Tongue (tissue), 3 donors: ENCODE measurements at places on chromosomes 7 and 10. TPM values are rescaled to one million over a fixed set of nuclear protein-coding genes. Genes with fewer than 3 reads are reported as not detected.

DNA sequence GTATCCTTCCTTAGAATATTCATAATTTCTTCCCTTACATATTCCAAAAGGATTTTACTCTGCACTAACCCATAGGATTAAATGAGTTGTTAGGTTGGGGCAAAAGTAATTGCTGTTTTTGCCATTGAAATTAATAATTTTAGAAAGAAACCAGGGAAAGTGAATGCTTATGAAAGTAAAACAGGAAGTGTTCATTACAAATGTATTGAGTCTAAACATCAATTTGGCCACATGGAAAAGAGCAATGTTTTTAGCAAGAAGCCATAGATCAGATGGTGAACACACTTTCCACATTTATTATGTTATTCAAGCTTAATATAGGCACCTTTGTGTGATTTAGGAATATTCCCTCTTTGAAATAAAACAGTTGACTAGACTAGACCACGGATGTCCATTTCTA lies 102.9 kb downstream of the SUGCT start:
- no peak for DNase-seq

SYNPO2L gene
- total RNA-seq, result 28.0 TPM

- DNase-seq, result no peak
Observed at GRCh38 chr10:78976825-78977755, 91.7 kb upstream of the ZMIZ1 start.

- no peak for DNase-seq
Observed at GRCh38 chr10:97169911-97170693, 15.7 kb downstream of the SLIT1 start.

CPA5 gene
- 0.31 TPM for total RNA-seq

- no peak for DNase-seq
Observed at GRCh38 chr7:151274396-151274795, 25.9 kb upstream of the SMARCD3 start.

AKR1C2 gene
- total RNA-seq, result 2.8 TPM

GRCh38 chr10:7258948-7259523 lies 151.8 kb downstream of the SFMBT2 start:
- no peak for DNase-seq

DNA sequence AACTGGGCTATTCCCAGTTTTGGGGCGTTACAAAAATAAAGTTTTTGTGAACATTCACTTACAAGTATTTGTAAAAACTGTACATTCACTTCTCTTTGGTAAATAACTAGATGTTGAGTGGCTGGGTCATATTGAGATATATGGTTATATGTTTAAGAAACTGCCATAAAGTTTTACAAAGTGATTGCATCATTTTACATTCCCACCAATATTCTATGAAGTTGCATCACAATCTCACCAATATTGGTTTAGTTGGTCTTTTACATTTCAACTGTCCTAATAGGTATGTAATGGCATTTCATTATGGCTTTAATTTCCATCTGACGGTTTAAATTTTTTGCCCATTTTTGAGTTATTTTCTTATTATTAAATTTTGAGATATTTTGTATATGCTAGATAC lies 251.7 kb upstream of the GNAI1 start:
- no peak for DNase-seq

- DNase-seq, result no peak
Observed at GRCh38 chr10:103570844-103571655, 77.5 kb downstream of the NEURL1 start.

NPY gene
- not detected for total RNA-seq

DNA sequence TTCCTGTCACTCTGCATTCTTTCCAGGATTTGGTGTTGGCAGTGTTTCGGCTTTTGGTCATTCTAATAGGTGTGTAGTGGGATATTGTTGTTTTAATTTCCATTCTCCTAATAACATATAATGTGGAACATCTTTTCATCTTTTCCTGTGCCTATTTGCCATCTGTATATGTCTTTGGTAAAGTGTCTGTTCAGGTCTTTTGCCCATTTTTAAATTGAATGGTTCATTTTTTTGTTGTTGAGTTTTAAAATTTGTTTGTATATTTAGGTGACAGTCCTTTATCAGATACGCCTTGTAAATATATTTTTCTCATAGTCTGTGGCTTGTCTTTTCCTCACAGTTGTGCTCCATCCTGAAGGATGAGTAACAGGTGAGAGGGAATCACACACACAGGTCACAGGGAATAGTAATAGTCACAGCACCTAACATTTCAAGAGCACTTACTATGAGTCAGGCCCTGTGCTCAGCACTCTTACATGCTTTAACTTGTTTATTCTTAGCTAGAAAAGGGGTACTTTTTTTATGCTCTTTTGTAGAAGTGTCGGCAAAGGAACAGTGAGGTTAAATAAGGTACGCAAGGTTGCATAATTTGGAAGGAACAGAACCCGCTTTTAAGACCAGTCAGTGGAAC lies 117.1 kb upstream of the GATA3 start:
- DNase-seq, result no peak

DNA sequence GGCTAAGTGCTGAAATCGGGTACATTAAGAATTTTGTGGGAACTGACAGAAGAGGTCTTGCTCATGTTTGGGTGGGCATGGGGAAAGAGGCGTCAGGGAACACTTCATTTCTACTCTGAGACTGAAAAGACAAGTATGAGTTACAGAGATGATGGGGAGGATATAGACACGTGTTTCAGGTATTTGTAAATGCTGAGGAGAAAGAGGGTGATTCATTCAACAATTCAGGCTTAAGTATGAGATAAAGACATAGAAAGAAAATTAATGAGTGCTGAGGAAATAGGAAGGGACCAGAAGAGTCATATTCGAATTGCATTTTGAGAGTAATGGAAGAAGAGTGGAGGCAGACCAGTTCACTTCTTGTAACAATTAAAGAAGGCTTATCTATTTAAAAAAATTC lies 143.6 kb downstream of the HBP1 start:
- DNase-seq, result no peak

- peak; percentile 47 for DNase-seq
Observed at GRCh38 chr7:114979388-114979787, 57.5 kb downstream of the MDFIC start.

DNA sequence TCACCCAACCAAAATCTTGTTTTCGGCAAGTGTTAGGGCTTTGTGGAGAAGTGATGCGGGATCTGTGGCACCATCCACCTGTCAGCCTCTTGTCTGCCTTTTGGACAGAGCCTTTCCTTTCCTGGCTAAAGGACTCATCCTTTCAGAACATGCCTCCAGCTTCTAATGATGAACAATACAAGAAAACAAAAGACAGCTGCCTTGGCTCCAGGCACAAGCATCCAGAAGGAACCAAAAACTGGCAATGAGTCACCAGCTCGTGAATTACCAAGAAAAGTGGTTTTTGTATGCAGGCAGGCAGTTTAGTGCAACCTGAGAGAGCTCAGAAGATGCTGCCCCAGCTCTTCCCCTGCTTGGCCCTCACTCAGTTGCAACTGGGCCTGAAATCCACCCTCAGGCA lies 84.6 kb upstream of the NAMPT start:
- DNase-seq, result no peak

DNA sequence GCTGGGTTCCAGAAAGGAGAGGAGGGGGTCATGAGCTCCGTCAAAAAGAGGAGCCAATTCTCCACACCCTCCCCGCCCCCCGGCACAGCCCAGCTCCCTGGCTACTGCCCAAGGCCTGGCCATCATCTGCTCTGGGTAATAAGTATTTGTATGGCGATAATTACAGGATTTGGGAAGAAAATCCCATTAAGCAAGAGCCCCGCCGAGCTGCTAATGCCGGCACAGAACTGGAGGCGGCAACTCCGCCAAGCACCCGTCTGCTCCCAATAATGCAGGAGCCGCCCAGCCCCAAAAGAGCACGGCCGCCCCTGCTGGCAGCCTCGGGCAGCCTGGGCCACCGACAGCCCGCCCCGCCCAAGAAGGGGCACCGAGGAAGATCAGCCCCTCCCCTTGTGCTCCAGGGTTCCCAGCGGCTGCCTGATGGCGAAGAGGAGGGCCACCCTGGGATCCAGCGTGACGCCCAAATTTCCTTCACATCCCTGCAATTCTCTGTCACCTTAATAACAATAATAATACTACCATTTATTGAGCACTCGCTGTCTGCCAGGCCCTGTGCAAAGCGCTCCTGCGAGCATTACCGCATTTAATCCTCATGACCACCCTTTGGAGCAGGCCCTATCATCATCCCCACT lies 5.9 kb downstream of the SLIT1 start:
- DNase-seq, result peak; percentile 89

ANXA7 gene
- 99.3 TPM for total RNA-seq

- DNase-seq, result no peak
Observed at GRCh38 chr7:39621784-39622411, 1.5 kb upstream of the RALA start.

DNA sequence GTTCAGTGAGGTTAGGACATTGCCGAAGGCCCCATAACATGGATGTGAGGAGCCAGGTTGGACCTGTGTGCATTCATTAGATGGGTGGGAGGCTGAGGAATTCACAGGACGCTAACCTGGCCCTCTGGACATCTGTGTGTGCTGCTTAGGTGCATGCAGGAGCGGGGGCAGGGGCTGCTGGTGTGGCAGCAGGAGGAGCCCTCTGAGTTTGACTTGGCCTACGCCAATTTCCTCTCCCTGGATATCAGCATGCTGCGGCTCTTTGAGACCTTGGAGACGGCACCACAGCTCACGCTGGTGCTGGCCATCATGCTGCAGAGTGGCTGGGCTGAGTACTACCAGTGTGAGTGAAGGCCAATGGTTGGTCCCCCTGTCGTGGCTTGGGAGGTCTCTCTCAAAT lies 34.5 kb upstream of the MMD2 start:
- no peak for DNase-seq

GRCh38 chr10:34522546-34522945 lies 292.6 kb downstream of the PARD3 start:
- DNase-seq, result peak; percentile 18

DNA sequence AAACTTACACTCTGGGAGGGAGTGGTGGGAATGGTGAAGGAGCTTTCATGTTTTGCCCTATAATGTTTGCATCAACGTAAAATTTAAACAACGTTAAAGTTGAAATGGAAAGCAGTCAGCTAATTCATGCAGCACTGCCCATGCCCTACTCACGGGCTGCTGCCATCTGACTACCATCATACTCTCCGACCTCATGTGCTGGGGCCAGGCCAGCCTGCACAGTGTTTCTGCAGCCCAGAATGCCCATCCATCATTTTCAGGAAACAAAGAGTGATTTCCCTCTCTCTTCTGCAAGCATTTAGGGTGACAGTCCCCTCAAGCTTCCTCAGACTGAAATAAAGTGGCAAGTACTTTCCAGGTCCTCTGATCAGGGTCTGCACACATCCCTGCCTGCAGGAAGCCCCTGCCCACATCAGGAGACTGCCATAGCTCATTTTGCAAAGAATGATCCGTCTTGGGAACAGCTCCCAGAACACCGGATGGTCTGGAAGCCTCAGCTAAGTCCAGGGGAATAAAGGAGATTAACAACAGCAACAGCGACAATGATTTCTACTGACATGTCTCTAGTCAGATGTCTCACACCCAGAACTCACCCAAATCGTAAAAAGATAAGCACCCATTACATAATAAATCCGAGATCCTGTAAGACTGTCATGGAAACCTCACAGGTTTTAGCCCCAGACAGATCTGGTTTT lies 40.3 kb downstream of the ARHGAP22 start:
- DNase-seq, result no peak

- DNase-seq, result peak; percentile 36
Observed at GRCh38 chr7:116525298-116525912, 569 bp downstream of the CAV1 start.

GRCh38 chr7:23100697-23101096 lies 4.9 kb upstream of the KLHL7 start:
- DNase-seq, result no peak

GRCh38 chr10:16663444-16663843 lies 141.8 kb upstream of the C1QL3 start:
- no peak for DNase-seq

GRCh38 chr7:98358706-98359105 lies 42.2 kb downstream of the BAIAP2L1 start:
- DNase-seq, result no peak

DNA sequence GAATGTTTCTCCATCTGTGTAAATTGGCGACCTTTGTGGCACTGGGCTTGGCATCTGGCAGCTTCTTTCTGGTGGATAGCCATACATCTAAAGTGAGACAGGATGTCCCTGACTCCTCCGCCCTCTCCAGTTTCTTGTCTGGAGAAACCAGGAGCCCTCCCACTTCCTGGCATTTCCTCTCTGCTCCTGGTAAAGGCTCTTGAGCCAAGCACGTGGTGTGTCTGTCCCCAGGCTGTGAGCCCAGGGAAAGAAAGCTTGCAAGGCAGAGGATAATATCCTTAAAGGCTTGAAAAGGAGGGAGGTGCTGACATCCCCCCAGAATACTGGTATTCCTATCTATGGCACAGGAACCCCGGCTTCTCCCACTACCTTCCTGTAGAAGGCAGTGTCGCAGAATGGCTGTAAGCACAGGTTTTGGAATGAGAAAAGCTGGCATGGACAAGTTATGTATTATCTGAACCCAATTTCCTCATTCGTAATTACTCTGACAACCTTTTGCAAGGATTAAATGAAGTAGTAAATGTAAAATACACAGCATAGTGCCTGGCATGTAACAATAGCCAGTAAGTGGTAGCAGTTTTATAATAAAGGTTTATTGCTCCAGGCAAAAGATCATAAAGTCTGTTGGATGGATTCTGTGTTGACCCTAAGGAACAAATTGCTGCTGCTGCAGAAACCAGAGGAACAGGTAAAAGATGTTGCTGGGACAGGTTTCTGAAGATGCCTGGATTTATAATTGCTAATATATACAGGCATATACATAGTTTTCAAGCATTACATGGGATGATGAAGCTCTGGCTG lies 11.8 kb upstream of the ACSL5 start:
- DNase-seq, result no peak

DNA sequence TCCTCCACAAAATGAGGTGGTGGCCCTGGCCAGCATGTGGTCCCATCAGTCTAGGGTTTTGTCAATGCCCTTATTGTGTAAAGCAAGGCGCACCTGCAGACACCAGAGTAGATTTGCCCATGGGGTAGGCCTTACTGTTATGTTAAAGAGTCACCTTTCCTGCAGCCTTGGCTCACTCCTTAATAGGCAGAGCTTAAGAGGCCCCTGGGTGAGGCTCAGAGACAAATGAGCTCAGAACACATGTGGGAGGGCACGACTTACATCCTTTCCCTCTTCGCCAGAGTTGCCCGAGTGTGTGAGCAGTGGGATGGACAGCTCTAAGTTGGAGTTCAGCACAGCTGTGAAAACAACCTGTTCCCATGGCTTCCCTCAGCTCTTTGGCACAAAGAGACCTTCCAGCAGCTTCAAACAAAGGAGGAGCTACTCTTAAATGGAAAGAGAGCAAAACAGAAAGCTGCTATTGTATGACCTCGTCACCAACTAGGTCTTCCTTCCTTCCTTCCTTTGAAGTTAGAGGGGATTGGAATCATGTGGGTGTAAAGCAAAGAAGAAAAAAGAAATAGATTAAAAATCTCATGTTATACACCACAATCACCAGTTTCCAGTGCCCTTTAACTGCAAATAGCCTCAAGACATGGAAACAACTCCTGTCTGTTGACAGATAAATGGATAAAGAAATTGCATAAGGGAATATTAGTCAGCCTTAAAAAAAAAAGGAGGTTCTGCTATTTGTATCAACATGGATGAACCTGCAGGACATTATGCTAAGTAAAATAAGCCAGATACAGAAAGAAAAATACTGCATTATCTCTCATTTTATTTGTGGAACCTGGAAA lies 11.9 kb upstream of the XPNPEP1 start:
- peak; percentile 79 for DNase-seq

AGMO gene
- 0.41 TPM for total RNA-seq

GRCh38 chr7:80942261-80943041 lies 23.6 kb upstream of the SEMA3C start:
- peak; percentile 55 for DNase-seq

HK1 gene
- total RNA-seq, result 82.1 TPM

SCIN gene
- 9.5 TPM for total RNA-seq
